ENCODE measurements at places on chromosomes 13 and 19. TPM values are rescaled to one million over a fixed set of nuclear protein-coding genes. Genes with fewer than 3 reads are reported as not detected.

DNA sequence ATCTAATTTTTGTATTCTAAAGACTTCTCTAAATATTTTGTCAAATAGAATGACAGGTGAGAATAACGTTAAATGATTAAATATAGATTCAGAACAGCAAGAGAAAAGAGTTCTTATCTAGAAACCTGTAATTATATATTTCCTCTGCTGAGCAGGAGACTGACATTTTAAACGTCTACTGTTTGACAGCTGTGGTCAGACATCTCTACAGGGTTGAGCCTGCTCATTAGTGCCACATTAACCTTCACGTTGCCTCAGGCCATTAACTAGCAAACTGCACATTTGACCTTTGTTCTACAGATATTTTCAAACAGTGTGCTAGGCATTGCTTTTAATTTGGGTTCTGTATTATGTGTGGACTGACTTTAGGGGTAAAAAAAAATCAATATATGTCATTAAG is 347.5 kb downstream of the GPC5 start:
- no peak for DNase-seq

- no peak for DNase-seq
Measured at GRCh38 chr13:65710514-65710913, 1519.6 kb downstream of the PCDH9 start.

GRCh38 chr13:38814331-38814730 is 127.5 kb downstream of the FREM2 start:
- no peak for DNase-seq

- no peak for DNase-seq
Measured at GRCh38 chr13:59801107-59801880, 362.4 kb downstream of the DIAPH3 start.

The CADM4 gene
- 22.9 TPM for total RNA-seq

The PGLYRP1 gene
- total RNA-seq: not detected

The POU2F2 gene
- total RNA-seq: 0.26 TPM

The ZNF57 gene
- 3.7 TPM for total RNA-seq
